ENCODE measurements at places on chromosomes 2 and 18.

DNA sequence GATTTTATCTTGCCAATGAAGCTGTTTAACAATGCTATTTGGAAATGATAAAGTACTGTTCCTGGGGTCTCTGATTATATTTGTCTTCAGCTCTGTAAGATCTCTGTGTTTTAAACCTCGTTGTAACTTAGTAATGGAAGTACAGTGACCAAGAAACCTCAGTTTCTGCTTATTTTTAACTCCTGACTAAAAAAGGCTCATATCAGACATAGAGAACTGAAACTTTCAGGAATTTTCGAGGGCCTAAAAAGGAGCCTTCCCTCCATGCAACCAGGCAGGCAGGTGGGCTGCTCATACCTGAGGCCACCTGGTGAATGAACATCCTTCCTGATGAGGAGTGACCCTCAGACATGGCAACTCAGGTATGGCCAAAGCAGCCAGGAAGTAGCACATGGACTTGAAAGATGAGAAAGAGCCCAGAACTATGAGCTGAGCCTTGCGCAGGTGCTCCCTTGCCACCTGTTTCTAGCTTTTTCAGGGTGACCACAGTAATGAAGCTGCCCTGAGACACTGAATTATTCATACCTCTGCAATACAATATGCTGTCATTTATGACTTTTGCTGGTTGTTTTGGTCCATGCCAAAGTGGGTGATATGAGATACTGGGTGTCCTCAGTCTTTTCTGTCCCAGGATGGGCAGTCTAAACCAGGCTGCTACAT is 23.9 kb downstream of the MYO3B start:
- DNase-seq: no peak

DNA sequence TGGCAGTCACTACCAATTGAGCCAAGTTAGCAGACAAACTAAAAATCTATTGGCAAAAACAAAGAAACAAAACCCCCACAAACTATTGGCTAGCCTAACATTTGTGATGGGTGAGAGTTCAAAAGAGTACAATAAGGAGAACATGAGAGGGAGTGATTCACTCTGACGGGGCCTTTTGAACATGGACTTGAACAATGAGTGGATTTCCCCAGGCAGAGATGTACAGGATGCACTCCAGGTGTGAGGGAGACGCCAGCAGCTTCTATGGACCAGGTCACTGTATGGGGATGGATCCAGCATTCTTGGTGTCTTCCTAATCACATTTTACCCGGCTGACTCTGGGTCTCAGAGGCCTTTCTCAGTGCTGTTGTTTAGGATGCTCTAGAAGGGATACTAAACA is 167.5 kb upstream of the SMAD2 start:
- no peak for DNase-seq

GRCh38 chr18:76712511-76713140 is 109.7 kb upstream of the ZNF236 start:
- no peak for DNase-seq

DNA sequence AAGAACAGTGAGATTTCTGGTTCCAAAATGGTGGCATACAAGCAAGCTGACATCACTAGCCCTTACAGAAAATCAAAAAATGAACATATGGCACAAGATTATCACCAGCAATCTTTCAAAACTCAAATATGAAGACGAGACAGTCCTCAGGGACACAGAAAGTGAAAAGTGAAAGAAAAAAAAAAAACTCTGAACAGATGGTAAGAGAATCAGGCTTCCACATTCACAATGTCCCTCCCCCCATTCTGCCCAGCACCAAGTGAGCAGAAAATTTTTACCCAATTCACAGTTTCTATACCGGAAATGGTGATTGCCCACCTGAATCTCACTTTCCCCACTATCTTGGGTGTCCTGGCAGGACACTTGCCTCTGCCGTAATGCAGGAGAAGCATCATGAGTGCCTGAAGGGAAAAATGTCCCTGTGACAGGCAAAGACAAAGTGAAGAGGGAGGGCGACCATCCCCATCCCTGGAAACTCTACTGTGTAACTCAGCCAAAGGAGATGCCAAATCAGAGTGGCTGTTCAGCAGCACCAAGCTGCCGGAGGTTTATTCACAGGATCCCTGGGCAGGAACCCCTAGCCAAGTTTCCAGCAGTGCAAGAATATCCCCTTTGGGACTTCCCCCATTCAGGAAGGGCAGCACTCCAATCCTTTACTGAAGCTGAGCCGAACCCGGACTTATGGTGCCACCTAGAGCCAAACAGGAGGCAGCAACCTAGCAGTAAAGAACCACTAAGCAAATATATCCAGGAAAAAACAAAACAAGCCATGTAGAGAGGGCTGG is 312.2 kb downstream of the LRATD1 start:
- DNase-seq: no peak

- no peak for DNase-seq
Measured at GRCh38 chr2:105521616-105522015, 122.8 kb upstream of the FHL2 start.

- DNase-seq: no peak
Measured at GRCh38 chr2:144026753-144027152, 493.2 kb downstream of the ZEB2 start.

DNA sequence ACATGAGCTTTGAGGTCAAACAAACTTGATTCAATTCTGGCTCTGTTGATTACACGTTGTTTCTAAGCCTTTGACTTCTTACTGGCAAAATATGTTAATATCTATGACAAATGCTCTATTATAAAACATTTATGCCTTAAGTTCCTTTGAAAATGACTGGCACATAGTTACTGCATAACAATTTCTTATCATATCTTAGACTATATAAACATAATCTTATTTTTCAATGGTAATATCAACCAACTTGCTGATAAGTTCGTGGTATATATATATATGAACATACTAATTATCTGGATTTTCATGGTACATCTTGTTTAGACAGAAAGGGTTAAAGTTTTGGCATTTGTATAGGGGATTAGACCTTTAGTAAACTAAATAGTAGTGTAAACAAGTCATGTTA is 645.6 kb upstream of the ZNF804A start:
- no peak for DNase-seq

DNA sequence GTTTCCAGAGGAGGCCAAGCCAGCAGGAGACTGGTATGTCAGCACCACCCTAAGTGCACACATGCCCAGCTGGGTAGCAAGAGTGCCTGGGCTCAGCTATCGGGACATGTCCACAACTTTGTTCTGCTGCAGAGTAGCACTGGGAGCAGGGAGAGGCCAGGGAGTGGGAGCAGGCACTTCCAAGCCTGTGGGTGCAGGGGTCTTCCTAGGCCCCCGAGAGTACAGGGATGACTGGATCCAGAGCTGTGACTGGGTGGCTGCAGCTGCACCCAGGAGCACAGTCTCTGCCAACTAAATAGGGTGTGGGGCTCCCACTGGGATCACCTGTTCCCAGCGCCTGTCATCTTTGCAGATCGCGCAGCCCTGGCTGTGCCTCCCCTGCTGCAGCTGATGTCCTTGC is 256.0 kb upstream of the HNMT start:
- no peak for DNase-seq

DNA sequence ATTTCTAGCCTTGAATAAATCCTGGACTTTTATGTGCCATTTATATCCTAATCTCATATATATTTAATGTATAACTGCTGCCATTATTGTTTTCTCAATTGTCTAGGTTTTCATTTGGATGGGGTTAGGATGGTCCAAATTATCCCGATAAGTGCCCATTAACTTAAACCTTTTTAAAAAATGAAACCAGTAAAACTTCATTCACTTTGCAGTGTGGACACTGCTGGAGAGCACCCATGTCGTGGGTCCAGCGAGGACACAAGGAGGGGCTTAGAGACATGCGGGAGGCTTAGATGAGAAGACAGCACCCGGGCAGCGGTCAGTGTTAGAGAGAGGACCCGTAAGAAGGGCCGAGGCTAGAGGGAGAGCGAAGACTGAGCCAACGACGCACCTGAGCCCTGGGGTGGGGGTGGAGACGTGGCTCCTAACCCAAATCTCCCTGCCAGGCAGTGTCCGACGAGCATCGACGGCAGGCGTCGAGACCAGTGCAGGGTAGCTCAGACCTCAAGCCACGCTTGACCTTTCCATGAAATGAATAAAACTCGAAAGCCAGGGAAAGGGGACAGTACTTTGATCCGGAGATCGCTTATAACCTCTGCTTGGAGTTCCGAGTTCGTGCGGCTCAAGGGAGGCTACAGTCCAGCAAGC is 9.0 kb upstream of the EN1 start:
- DNase-seq: no peak

DNA sequence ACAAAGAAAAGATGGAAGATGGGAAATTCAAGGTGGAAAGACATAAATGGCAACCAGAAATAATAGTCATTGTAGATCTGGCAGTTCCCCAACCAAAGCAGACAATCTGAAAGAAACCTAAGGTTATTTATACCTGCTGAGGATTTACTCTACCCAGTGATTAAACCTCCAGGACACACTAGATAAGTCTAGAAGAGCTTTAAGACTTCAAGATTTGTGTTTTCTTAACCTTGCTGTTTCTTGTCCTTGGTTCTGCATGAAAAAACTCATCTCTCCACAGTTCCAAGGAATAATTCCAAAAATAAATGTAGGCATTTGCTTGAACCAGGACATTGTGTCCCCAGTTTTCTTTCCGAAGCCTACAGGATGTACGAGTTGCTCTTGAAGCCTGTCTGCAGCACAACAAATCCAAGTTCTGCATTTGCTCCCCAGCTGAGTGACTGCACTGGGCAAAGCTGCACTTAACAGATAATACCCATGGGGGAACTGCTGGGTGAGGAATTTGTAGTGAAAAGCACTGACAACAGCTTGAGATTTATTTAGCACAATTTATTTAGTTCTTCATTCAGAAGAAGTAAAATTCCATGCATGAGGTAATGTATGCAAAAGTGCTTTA is 19.8 kb downstream of the DTNA start:
- no peak for DNase-seq

GRCh38 chr2:136032817-136033535 is 47.5 kb upstream of the DARS1 start:
- DNase-seq: no peak

GRCh38 chr2:149021271-149021719 is 17.2 kb upstream of the LYPD6B start:
- DNase-seq: no peak

DNA sequence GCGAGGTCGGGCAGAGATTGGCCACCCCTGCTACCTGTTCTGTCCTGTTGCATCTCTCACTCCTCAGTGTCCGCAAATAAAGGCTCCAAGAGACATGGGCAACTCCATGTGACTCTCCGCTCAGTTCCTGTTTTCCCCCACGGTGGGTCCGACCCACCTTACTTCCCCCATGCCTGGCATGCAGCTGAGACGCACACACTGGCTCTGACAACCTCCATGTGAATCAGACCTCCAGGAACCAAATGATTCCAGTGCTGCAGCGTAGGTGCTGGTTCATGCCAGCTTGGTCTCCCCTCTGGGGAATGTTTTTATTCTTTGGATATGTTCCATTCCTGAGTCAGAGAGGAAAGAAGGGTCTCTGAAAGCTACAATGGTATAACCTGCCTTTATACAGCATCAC is 221.5 kb downstream of the SH3RF3 start:
- no peak for DNase-seq

- DNase-seq: no peak
Measured at GRCh38 chr2:120605231-120605935, 130.3 kb upstream of the GLI2 start.

DNA sequence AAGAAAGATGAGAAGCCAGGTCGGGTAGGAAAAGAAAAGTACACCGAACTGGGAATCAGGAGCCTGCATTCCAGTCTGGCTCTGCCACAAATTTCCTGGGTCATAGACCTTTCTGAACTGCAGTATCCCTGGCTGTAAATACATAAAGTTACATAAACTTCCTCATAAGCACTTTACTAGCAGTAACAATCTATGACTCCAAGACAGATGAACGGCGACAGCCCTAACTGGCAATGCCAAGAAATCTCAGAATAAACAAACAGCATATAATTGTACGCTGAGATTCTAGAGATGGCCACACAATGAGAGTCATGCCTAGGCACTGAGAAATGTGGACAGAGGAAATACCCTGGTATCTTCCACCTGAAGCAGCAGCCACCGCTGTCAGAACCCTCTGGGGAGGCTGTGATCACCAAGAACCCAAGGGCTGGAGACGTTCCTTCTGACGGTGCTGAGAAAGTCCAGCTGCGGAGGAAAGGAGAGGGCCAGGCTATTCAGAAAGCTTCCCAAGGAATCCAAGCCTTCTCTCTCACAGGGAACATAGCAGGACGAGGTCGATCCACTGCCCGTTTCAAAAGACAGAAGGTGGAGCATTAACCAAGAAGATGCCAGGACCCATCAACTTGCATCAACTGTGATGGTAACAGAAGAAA is 89.3 kb upstream of the SLC66A3 start:
- no peak for DNase-seq

GRCh38 chr18:6414723-6415417 is at the start of gene L3MBTL4:
TSS of gene L3MBTL4 (minus strand) at chr18:6414911. CDS start at chr18:6311625, 103,286 bp downstream.
- DNase-seq: no peak

- DNase-seq: no peak
Measured at GRCh38 chr18:25146512-25146910, 205.5 kb downstream of the ZNF521 start.

- DNase-seq: no peak
Measured at GRCh38 chr2:2775018-2775417, 443.9 kb upstream of the MYT1L start.

GRCh38 chr2:192500550-192501200 is 305.9 kb upstream of the TMEFF2 start:
- DNase-seq: no peak

DNA sequence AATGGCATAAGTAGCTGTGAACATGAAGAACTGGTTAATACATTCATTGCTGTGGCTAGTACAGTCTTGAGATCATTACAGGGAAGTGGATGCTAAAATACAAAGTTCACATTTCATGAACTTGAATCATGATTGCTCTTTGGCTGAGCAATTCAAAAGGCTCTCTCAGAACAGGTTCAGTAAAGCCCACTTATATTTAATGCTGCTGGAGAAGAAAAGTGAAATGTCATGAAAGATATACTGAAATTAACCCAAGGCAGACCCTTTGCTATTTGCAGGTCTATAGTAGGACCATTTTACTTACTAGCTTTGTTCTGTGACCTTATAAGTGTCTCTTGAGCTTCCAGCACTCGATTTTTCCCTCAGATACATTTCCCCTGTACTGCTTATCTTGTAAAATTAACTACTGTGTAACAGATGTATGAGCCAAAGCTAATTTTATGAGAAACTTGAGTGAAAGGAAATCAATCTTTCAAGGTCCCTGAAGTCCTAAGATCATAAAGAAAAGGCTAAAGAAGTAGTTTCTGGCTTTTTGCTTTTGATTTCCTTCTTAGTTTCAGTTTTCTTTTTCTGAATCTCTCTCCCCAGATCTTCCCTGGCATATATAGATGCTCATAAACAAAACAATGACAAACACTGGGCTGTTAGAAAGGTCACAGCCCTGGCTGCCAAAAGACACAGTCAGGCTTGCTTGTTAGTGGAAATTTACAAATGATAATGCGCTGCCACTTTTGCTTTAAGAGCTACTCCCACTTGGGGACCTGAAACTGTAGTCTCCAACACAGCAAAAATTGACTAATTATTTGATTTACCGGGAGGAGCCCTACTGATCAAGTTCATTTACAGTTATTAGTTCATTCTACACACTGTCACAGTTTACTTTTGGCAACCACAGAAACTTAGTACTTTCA is 132.7 kb upstream of the XPO1 start:
- DNase-seq: no peak

All from CD4-positive, alpha-beta T cell treated with Interleukin-4 for 1 hour (primary cell).